ENCODE measurements at places on chromosomes 13 and 19.

DNA sequence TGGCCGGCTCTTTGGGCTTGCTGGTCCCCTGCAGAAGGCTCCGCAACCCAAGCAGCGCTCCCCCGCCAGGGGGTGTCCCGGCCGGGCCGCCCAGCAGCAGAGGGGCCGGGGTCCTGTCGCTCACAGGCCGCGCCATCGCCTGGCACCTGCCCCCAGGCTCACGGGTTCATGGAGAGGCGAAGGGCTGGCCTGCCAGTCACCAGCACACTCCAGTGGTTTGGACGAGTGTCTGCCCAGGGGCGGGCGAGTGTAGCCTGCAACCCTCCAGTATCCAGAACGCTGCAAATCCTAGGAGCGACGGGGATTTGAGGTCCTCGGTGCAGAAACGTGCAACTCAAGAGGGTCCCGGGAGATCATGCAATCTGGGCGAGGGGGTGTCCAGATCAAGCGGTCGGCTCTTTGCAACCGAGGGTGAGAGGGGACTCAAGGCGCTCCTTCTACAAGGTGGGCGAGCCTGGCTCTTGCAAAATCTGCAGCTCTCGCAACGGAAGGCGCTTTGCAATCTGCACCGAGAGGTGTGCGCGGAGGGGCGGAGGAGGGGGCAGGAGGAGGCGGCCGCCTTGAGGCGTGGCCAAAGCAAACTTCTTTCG, at the start of gene DBP:
Gene DBP, minus strand, starts transcription at position 521 of the 590 bp plus-strand sequence. Its CDS starts 385 bp downstream, at position 136.
- no peak for DNase-seq

DNA sequence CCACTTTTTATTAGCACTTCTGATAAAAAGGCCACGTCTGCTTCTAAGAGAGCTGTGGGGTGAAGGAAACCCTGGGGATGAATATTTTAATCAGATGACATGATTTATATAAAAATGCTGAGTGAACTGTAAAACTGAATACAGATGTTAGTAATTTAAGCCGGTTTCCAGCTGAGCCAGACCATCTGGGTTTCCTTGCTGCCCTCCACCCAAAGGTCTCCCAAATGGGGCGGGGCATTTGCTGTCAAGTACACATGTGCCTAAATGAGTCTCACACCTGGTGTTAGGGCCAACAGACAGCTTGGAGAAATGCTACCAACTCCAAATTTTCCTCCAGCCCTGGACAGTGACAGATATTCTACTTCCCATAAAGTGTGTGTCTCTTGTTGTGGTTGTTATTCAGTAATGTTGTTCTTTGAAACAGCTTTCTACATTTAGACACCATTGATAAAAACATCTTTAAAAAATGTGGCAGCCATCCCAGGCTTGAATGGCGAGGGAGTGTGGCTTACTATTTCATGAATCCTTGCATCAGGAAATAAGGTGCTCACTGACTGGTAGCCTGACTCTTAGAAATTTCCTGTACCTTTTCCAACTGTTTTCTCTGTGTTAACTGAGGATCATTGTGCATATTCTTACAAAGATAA, 350.4 kb downstream of the MTUS2 start:
- DNase-seq: no peak

- no peak for DNase-seq
These were observed 790 bp upstream of the WDFY2 start for GRCh38 chr13:51583469-51583874.

GRCh38 chr13:109256866-109257760, 529.3 kb downstream of the IRS2 start:
- no peak for DNase-seq

DNA sequence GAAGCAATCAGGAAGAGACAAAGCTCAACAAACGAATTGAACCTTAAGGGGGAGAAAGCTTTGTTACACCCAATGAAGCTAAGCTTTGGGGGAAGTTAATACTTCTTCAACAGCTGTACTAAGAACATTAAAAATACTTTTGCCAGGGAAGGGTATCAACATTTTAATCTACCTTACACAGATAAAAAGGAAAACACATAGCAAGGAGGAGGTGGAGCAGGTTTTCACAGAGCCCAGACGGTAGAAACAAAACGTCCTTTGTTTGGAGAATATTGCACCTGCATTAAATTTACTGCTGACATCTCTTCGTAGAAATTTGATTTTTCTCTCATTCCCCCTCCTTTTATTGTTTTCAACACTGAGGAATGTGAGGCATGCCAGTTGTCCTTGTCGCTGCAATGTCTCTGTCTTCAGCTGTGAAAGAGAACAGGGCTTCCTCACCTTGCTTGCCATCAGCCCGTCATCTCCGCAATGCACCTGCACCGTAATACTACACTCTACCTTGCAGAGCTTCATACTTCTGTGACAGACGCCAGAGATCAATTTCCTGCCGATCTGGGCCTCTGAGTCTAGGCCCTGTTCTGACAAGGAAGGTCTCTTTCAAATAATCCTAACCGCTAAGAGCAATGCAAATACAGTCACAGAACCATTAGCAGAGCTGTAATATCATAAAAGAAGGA, 270.8 kb downstream of the SPRY2 start:
- no peak for DNase-seq

- DNase-seq: peak; percentile 91
These were observed 767 bp downstream of the ABCA7 start for GRCh38 chr19:1040476-1041271.

DNA sequence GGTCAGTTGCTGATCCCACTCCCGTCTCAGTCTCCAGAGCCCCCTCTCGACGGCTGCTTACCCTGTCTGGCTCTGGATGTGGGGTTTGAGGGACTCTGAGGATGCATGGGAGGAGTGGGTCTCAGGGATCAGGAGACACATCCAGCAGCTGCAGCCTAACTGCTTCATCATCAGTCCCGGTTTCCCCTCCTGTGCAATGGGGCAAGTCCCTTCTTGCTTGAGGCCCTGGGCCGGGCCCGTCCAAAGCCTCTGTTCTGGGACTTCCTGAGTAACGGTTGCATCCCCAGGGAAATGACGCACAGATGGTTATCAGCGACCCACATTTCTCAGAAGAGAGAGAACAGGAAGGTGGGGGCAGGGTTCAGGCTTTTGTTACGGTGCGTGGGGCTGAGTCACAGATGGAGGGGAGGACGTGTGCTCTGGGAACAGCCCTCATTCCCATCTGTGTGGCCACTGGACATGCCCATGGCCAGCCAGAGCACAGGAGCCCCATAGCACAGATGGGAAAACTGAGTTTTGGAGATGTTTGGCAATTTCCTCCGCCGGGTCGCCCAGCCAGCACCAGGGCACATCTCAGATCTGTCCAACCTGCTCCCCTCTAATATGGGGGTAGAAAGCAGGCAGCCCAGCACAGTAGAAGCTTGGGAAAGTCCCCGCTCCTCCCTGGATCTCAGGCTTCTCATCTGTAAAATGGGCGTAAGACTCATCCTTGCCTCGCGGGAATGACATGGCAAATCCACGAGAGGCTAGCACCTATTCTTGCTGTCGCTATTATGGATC, 19.3 kb downstream of the GNA15 start:
- DNase-seq: peak; percentile 83

- DNase-seq: no peak
These were observed 81.7 kb upstream of the DOCK9 start for GRCh38 chr13:99059498-99060075.

DNA sequence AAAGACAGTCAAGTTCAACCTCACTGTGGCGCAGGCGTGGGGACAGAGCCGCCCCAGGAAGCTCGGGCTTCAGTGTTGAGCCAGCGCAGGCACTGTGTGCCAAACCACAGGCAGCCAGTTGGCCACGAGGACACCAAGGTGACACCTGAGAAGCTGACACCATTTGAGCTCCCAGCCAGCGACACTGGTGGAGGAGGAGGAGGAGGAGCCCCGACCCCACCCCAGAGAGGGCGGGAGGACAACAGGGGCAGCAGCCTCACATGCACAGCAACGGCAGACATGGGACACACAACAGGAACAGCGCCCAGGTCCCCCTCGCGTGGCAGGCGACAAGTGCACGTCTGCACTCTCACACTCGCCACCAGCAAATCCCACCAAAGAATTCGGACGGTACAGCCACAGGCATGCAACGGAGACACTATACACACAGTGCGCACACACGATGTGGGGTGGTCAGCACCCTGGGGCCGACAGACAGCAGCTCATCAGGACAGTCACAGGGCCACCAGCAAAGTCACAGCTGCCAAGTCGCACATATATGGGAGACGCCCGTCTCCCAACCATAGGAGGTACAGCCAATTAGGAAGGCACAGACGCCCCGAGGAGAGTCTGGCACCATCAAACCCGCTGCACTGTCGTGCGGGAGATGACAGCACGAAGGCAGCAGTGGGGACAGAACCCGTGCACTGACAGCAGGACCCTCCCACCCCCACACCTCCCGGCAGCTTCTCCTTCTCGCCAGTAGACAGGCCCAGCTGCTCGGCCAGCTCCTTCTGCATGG, 3.4 kb downstream of the EIF3G start:
- no peak for DNase-seq

DNA sequence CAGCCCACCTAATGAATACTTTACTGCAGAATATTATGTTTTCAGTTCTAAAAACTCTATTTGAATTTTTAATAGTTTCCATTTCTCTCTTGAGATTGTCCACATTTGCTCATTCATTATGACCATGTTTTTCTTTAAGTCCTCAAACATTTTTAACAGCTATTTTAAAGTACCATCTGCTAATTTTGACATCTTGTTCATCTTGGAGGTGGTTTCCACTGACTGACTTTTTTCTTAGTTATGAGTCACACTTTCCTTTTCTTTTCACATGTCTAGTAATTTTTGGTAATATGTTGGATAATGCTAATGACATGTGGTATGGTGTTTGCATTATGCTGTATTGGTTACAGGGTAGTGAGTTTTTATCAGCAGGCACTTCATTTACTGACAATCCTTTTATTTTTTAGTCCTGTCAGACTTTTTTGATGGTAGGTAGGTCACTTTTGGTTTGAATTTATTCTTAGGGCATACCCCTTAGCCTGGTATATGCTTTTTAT, 15.4 kb upstream of the ESD start:
- DNase-seq: no peak

DNA sequence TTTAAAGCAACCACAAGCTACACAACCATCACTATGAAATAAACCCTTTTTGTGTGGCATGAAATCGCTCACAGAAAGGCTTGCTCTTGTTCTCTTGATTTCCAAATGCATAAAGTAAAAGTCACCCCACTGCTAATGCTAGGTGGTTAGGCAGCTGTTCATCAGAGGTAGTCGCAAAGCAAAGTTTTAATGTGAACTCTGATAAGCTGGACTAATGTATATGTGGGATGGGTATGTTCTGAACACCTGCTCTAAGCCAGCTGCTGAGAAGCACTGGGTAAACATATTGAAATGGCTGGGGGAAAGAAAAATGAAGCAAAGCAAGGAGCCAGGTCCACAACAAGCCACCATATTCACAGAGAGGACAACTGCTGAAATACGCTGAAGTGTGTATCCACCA, 142.3 kb downstream of the KLF12 start:
- DNase-seq: no peak
